Stimulated activated CD4-positive, alpha-beta T cell treated with anti-CD3 and anti-CD28 coated beads, Interleukin-4, amount 100 ng/mL, for 4 hours (primary cell): ENCODE measurements at places on chromosomes 7 and 10.

GRCh38 chr10:86392723-86393094, 26.1 kb upstream of the GRID1 start:
- DNase-seq, result no peak

GRCh38 chr7:42986781-42987248, 54.6 kb downstream of the MRPL32 start:
- DNase-seq, result no peak

GRCh38 chr10:126458466-126458865, 70.2 kb upstream of the ADAM12 start:
- no peak for DNase-seq

GRCh38 chr7:142954680-142955268, 7.4 kb downstream of the KEL start:
- no peak for DNase-seq

DNA sequence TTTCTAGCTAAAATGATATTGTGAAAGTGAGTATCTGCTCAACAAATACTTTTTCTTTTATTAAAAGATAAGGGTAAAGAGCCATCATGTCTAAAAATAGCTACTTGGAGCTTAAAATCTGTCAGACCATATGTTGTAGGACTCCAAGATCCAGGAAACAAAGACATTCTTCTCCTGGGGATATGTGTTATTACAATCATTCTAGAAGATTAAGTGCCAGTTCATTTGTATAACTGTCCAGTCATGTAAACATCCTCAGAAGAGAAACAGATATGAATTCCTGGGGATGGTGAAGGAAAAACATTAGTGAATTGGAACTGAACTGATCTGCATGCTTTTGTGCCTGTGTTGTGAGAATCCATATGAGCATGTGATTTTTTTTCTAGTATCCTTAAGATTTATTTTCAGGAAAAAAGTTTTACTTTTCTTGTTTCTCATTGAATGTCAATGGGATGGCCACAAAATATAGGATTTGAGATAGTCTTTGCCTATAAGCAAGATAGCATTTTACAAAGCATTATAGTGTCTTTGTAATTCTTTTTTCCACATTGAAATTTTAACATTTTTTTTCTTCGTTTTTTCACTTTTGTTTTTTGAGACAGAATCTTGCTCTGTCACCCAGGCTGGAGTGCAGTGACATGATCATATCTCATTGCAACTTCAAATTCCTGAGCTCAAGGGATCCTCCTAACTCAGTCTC, 14.4 kb upstream of the MTERF1 start:
- DNase-seq, result no peak

DNA sequence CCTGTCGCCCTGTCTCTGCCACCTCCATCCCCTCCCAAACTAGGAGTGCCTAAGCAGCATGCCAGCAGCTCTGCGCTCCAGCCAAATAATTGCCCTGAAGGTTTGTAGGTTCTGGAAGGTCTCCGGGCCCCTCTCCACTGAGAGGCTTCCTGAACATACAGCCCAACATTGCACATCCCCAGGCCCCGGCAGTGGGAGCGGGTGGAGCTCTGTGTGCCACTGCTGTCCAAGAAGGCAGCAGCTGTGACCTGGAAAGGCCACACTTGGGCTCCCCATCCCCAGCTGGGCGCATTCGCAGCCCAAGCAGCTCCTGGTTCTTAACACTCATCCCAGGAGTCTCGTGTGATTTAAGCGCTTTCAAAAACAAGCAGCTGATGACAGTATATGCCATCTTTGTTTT, 95.7 kb downstream of the COL13A1 start:
- no peak for DNase-seq

- no peak for DNase-seq
Measured at GRCh38 chr10:101346177-101346576, 7.8 kb upstream of the BTRC start.

DNA sequence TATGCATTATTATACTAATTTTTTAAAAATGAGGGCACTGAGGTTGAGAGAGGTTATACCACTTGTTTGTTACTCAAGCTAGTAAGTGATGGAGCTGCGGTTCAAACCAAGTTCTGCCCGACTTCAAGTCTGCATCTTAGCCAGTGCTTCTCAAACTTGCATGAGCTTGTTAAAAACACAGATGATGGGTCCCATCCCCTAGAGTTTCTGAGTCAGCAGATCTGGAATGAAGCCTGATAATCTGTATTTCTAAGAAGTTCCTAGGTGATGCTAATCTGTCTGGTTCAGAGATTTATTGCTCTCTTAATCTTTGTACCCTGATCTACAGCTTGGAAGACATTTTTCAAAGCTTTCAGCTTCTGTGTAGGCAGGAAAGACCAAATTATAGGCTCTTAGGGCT, 67.7 kb upstream of the CC2D2B start:
- no peak for DNase-seq

GRCh38 chr10:130495116-130495862, 359.1 kb downstream of the GLRX3 start:
- no peak for DNase-seq

- no peak for DNase-seq
Measured at GRCh38 chr7:45683556-45684148, 109.5 kb downstream of the ADCY1 start.

DNA sequence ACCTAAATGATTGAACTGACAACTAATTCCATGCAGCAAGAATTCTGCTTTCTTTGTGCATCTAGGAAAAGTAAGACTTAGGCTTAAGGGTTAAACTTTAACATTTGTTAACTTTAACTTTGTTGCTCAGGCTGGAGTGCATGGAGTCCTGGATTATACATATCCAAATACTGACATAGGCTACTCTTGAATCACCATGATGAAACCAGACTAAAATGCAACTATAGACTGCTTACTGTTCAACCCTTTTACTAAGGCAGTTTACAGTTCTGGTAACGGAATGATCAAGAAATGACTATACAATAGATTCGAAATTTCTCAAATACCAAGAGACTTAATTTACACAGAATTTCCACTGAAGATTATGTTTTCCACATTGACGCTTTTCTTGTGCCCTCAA, 52.0 kb downstream of the PUS7 start:
- DNase-seq, result no peak

GRCh38 chr10:11605807-11606408, 5.5 kb downstream of the USP6NL start:
- DNase-seq, result no peak

DNA sequence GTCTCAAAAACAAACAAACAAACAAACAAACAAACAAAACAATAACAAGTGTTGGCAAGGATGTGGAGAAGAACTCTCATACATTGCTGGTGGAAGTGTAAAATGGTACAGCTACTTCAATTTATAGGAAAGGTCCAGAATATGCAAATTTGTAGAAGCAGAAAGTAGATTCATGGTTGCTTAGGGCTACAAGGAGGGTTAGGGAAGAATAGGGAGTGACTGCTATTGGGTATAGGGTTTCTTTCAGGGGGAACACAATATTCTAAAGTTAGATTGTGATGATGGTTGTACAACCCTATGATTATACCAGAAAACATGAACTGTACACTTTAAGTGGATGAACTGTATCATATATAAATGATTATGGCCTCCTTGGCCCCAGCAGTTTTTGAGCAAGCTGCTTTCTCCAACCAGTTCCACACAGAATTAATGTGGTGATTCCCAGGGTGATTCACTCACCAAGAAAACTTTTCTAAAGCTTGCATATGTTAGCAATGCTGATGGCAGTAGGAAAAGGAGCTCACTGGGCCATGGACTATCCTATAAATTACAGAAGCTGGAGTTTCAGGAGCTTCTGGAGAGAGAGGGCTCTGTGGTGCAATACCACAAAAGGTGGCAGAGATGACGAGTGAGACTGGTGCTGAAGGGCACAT, 52.8 kb upstream of the KCNIP2 start:
- DNase-seq, result no peak

GRCh38 chr7:155372782-155373358, 75.2 kb downstream of the INSIG1 start:
- no peak for DNase-seq

DNA sequence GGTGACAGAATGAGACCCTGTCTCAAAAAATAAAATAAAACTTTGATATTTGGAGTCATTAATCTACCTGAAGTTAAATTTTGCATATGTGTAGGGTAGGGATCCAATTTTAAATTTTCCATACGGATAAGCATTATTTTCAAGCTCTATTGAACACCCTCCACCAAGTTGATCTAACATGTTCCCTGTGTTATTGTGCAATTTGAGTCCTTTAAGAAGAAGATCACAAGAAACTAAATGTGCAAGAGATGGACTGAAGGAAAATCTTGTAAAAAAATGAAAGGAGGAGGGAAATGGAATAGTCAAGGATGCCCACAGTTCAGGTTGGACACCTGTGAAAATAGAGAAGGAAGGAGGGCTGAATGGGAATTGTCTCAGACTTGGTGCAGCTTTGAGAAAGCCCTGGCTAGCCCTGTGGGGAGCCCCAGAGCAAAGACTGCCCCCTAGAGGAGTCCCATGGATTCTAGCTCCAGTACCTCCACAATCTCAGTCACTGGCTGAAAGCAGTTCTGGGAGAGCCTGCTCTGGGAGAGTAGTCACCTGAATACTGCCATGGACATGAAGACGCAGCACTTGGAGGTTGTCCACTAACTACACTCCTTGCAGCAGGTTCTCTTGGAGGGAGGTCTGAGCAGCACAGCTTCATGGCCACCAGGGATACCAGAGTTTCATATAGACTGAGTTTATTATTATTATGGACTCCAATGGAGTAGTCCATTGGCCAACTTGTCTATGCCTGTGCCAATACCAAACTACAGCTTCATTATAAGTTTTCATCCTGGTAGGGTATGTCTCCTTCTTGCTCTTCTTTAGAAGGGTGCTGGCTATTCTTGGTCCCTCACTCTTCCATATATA, 5.7 kb upstream of the TIAL1 start:
- peak; percentile 12 for DNase-seq

- DNase-seq, result no peak
Measured at GRCh38 chr7:4227105-4228010, 454.7 kb upstream of the FOXK1 start.

DNA sequence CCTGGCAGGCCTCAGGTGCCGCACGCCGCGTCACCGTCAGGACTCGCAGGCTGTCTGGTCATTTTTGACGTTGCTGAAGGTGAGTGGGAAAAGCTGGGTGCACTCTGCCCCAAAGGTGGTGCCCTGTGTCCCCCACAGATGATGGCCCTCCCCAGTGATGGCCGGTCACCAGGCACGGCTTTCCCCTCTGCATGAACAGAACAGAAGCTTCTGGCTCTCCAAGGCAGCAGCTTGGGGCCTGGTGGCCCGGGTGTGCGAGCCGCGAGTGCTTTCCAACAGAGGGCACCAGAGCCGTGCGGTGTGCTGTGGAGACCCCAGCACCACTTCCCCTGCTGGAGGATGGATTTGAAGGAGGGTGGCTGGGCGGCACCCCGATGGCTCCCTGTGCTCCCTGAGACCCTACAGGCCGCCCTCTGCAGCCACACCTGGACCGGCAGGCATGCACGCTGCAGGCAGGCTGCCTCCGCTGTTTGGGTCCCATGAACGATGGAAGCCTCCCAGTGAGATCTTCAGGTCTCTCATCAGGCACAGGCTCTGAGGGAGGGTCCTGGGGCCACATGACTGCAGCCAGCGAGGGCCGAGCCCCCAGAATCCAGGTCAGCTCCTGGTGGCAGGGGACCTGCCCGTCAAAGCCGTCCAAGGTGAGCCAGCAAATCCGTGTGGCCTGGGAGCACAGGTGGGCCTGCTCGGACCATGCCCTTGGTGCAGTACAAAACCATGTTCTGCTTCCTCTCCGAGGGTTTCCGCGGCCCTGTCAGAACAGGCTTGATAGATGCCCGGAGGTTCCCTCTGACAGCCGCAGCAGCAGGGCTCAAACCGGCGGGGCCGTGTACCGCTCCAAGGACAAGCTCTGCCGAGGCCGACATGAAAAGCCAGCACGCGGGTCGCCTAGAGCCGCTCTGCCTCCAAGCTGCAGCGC, 195.4 kb downstream of the EBF3 start:
- DNase-seq, result no peak

DNA sequence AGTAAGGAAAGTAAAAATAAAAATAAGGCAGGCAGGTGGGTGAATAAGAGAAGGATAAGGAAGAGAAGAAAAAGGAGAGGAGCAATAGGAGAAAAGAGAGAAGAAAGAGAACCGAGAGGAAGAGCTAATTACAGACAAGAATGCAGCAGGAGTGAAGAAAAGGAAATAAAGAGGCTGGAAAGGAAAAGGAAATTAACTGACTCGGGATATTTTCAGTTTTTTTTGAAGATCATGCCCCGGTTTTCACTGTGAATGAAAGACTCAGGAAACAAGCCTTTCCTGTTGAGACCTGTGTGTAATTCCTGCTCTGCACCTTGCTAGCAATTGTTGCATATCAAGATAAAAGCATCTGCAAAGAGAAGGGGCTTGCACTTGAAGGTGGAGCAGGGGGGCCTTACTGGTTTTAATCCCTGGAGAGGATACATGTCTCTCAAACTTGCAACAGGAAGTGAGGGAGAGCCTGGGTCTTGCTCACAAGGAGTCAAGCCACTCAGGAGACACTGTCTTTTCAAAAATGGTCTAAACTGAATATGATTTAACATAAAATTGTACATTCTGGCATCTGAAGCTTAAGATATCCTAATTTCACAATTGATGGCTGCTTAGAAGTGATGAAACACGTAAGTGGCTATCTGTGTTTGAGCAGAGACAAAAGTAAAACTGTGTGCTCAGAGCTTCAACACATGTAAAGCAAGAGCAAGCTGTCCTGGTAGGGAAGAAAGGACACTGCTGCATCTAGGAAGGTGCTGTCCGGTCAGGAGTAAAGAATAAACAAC, 157.6 kb downstream of the FAM107B start:
- no peak for DNase-seq

- no peak for DNase-seq
Measured at GRCh38 chr10:32746869-32747268, 211.2 kb downstream of the ITGB1 start.

DNA sequence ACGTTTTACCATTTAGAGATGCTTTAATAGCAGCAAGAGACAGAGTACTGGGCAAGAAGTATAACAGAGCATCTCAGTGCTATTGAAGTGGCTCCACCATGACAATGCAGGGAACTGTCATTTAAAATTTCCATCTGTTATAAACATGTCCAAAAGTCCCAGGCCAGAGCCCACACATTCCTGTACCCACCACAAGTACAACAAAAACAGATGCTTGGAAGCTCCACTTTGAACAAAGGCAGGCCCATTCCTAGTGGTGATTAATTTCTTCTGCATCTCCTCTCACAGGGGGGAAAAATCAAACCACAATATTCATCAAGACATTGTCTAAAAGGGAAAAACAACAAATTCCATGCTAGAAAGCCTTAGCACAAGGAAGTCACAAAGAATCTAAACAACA, 627.9 kb downstream of the PARD3 start:
- no peak for DNase-seq

- DNase-seq, result peak; percentile 36
Measured at GRCh38 chr7:148700661-148701064, 2.0 kb downstream of the CUL1 start.

- no peak for DNase-seq
Measured at GRCh38 chr7:71193099-71193810, 61.3 kb downstream of the GALNT17 start.

DNA sequence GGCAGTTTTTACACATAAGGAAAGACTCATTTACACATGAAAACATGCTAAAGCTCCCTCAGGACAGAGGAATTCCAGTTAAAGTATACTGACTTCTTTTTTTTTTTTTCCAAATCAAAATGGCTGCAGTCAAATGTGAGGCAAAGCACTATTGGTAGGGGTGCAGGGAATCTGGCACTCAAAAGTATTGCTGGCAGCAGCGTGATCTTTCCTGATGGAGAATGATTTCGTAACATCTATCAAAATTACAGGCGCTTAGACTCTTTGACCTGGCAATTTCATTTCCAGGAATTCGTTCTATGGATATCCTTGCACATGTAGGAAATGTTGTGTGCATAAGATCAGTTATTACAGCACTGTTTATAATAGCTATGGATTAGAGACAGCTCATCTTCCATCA, 65.7 kb downstream of the VSTM4 start:
- DNase-seq, result no peak

- no peak for DNase-seq
Measured at GRCh38 chr10:17607603-17608332, 9.4 kb downstream of the HACD1 start.

GRCh38 chr7:48078470-48078869, 10.6 kb upstream of the UPP1 start:
- DNase-seq, result no peak
